Hepatocyte (in vitro differentiated cells): ENCODE measurements at places on chromosomes 7 and 10. TPM values are rescaled to one million over a fixed set of nuclear protein-coding genes. Genes with fewer than 3 reads are reported as not detected.

- no peak overlapping the region for H3K27ac ChIP-seq
- no peaks in the 10 kb centered on the region for H3K36me3 ChIP-seq
- no peak overlapping the region for H3K4me3 ChIP-seq
These were observed 289.0 kb downstream of the GLRX3 start for GRCh38 chr10:130425169-130425568.

The OR2A5 gene
- total RNA-seq = 0.44 and 0.77 TPM in 2 replicates

- no peak overlapping the region for H3K4me3 ChIP-seq
- DNase-seq = peak; percentile 74
- no peaks in the 10 kb centered on the region for H3K27me3 ChIP-seq
- no peaks in the 10 kb centered on the region for H3K4me1 ChIP-seq
- H3K36me3 ChIP-seq = no peaks in the 10 kb centered on the region
These were observed 1249.6 kb downstream of the TYW1 start for GRCh38 chr7:68246189-68246633.

DNA sequence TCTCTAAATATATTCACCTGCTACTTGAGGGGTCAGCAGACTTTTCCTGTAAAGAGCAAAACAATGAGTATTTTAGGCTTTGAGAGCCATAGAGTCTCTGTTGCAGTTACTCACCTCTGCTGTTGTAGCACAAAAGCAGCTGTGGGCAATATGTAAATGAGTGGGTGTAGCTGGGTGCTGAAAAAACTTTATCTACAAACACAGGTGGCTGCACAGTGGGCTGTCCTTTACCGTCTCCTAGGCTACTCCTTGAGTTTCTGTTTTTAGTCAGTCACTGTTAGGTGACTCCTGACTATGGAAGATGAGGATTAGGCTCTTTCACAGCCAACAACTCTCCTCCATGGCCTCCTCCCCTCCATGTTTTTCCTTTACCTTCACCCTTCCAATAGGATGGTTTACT is 286.1 kb upstream of the C7orf33 start:
- DNase-seq = no peak
- H3K36me3 ChIP-seq = no peaks in the 10 kb centered on the region
- H3K27me3 ChIP-seq = no peaks in the 10 kb centered on the region
- H3K4me3 ChIP-seq = no peak overlapping the region
- H3K27ac ChIP-seq = no peak overlapping the region
- H3K4me1 ChIP-seq = peaks cover 4% of the 10 kb centered on the region

DNA sequence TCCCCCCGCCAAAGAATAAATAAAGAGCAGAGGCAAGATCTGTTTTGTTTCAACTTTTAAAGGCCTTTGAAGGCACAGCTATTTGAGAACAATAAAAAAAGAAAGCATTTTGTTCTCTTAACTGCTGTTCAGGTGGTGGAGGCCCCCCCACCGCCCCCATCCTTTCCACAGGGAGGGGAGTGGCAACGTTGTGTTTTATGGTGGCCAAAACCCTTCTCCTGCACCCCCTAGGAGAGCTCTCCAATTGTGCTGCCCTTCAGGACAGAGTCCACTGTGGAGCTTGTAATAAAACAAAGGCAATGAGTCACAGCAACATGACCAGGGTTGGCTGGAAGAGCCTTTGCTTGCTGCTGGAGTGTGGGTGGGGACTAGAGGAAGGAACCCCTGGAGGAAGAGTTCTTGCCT is 987.9 kb downstream of the KCNMA1 start:
- no peak overlapping the region for H3K4me3 ChIP-seq
- H3K27ac ChIP-seq = peak overlapping the region; percentile 77
- H3K27me3 ChIP-seq = no peaks in the 10 kb centered on the region
- peak; percentile 78 for DNase-seq
- H3K4me1 ChIP-seq = peaks cover 17% of the 10 kb centered on the region
- no peaks in the 10 kb centered on the region for H3K36me3 ChIP-seq

GRCh38 chr7:27605689-27606269 is 56.9 kb downstream of the HIBADH start:
- H3K27ac ChIP-seq = peak overlapping the region; percentile 36
- no peak overlapping the region for H3K4me3 ChIP-seq
- peaks cover 33% of the 10 kb centered on the region for H3K4me1 ChIP-seq
- DNase-seq = peak; percentile 49

GRCh38 chr10:109887243-109887642 is 36.1 kb downstream of the XPNPEP1 start:
- no peaks in the 10 kb centered on the region for H3K36me3 ChIP-seq
- H3K27ac ChIP-seq = no peak overlapping the region
- H3K4me1 ChIP-seq = peaks cover 5% of the 10 kb centered on the region
- H3K27me3 ChIP-seq = no peaks in the 10 kb centered on the region
- no peak for DNase-seq

DNA sequence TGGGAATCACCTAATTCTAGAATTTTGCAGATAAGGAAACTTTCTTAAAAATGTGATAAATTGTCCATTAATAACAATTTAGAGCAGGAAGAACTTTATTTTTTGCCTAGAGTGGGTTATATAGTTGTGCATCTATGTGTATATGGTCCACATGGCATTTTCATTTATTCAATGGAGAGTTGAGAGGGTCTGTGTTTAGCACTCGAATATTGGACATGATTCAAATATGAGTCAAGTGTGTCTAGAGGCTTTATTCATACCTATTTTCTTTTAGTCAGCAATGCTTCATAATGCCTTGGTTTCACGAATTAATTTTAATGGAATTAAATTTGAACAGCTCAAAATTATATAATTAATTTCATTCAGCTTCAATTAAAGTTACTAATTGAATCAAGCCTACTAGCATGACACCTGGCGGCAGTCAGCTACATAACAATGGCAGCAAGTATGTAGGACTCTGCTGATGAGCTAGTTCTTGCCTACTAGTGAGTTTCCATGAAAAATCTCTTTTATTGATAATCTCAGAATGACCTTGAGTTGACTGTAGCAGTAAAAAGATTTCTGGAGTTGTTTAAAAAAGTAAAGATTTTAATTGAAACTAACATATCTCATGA is 17.7 kb downstream of the MDFIC start:
- H3K27me3 ChIP-seq = no peaks in the 10 kb centered on the region
- no peak overlapping the region for H3K27ac ChIP-seq
- H3K36me3 ChIP-seq = no peaks in the 10 kb centered on the region
- DNase-seq = no peak
- no peaks in the 10 kb centered on the region for H3K4me1 ChIP-seq
- no peak overlapping the region for H3K4me3 ChIP-seq

GRCh38 chr7:786472-787255 is 45.6 kb upstream of the SUN1 start:
- H3K36me3 ChIP-seq = no peaks in the 10 kb centered on the region
- H3K4me1 ChIP-seq = no peaks in the 10 kb centered on the region
- H3K27me3 ChIP-seq = no peaks in the 10 kb centered on the region
- peak; percentile 82 for DNase-seq

DNA sequence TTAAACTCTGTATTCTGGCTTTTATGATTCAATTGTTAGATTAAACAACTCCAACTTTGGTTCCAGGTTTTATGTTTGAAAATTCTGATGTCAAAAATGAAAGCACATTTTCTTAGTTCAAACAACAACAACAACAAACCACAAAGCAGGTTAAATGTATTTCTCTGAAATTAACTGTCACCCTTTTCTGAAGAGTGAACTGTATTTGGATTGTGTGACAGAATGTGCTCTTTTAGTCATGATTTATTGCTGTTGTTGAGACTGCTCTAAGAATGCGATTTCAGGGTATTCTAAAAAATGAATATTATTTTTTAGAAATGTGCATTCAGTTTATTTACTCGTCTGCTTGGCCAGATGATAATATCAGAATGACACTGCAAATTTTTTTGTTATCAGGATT is 144.1 kb downstream of the GNAI1 start:
- H3K4me3 ChIP-seq = no peak overlapping the region
- no peaks in the 10 kb centered on the region for H3K27me3 ChIP-seq
- peaks cover 27% of the 10 kb centered on the region for H3K4me1 ChIP-seq
- H3K27ac ChIP-seq = peak overlapping the region; percentile 54
- DNase-seq = no peak

DNA sequence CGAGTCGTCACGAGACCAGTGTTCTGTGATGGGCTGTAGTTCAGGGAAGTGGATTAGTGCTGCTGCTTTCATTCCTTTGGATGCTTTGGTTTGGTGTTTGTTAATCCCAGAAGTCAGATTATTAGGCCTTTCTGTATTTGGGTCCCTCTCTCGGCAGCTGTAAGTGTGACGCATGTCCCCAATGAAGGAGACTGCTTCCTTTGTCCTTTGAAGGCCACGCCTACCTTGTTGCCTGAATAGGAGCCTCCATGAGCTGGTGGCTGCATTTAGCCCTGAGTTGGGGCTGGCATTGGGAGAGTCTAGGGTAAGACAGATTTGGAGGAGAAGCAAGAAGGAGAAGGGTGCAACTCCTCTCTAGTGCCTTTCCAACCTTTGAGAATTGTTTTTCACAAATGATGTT is 34.5 kb downstream of the DOCK1 start:
- no peak overlapping the region for H3K27ac ChIP-seq
- no peaks in the 10 kb centered on the region for H3K27me3 ChIP-seq

The OR13A1 gene
- 0.37 TPM in 1 of 2 replicates, not detected in the other for total RNA-seq

DNA sequence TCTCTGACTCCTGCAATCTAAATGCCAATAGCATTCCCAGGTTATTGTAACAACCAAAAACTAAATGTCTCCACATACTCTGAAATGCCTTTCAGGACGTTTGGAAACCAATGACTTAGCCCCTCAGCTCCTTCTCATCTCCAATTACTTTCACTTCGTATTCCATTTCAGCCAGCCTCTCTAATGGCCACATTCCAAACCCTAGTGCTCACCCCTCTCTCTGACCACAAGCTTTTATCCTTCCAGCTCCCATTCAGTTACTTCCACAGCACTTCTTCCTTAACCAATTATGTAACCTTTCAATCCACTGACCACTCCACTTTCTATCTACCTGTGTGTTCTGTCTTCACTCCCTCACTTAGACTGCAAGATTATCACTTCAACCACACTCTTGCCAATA is 4.3 kb downstream of the NOC3L start:
- peaks cover 11% of the 10 kb centered on the region for H3K4me1 ChIP-seq
- no peaks in the 10 kb centered on the region for H3K36me3 ChIP-seq
- H3K27me3 ChIP-seq = no peaks in the 10 kb centered on the region
- no peak overlapping the region for H3K4me3 ChIP-seq

- H3K4me3 ChIP-seq = no peak overlapping the region
- no peaks in the 10 kb centered on the region for H3K27me3 ChIP-seq
- no peaks in the 10 kb centered on the region for H3K36me3 ChIP-seq
- no peaks in the 10 kb centered on the region for H3K4me1 ChIP-seq
- DNase-seq = no peak
- no peak overlapping the region for H3K27ac ChIP-seq
These were observed 90.0 kb downstream of the PLXNA4 start for GRCh38 chr7:132486274-132486610.

- H3K4me1 ChIP-seq = no peaks in the 10 kb centered on the region
- H3K27ac ChIP-seq = no peak overlapping the region
- DNase-seq = no peak
- H3K36me3 ChIP-seq = no peaks in the 10 kb centered on the region
- no peaks in the 10 kb centered on the region for H3K27me3 ChIP-seq
These were observed 9.5 kb downstream of the OGDHL start for GRCh38 chr10:49752584-49752983.

The PCLO gene
- 4.2 and 8.1 TPM in 2 replicates for total RNA-seq

The SH2D4B gene
- total RNA-seq = not detected in 2 replicates

The DEPP1 gene
- total RNA-seq = 24.0 and 30.6 TPM in 2 replicates

- no peak for DNase-seq
- H3K36me3 ChIP-seq = no peaks in the 10 kb centered on the region
- H3K27ac ChIP-seq = no peak overlapping the region
These were observed 24.9 kb downstream of the ZNF783 start for GRCh38 chr7:149286811-149287400.

GRCh38 chr10:88091490-88092061 is 228.2 kb downstream of the PTEN start:
- no peaks in the 10 kb centered on the region for H3K36me3 ChIP-seq
- no peak for DNase-seq
- H3K27me3 ChIP-seq = no peaks in the 10 kb centered on the region
- H3K4me1 ChIP-seq = peaks cover 17% of the 10 kb centered on the region

GRCh38 chr10:68402276-68402675 is 4.8 kb downstream of the RUFY2 start:
- H3K27me3 ChIP-seq = no peaks in the 10 kb centered on the region
- H3K36me3 ChIP-seq = no peaks in the 10 kb centered on the region
- no peak overlapping the region for H3K27ac ChIP-seq
- DNase-seq = no peak

DNA sequence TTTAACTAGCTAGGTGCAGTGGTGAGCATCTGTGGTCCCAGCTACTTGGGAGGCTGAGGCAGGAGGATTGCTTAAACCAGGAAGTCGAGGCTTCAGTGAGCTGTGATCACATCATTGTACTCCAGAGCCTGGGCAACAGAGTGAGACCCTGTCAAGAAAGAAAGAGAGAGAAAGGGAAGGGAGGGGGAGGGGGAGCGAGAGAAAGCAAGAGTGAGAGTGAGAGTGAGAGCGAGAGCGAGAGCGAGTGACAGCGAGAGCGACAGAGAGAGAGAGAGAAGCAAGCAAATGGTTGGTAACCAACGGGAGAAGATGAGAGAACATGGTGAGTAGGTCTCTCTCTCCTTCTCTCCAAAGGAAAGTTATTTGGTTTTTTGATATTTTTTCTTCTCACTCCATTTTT is 69.8 kb upstream of the DGKI start:
- no peak for DNase-seq
- no peaks in the 10 kb centered on the region for H3K36me3 ChIP-seq
- peak overlapping the region; percentile 23 for H3K27ac ChIP-seq
- H3K27me3 ChIP-seq = no peaks in the 10 kb centered on the region

The VPS37D gene
- total RNA-seq = 4.3 and 5.6 TPM in 2 replicates

The PLEKHS1 gene
- 0.23 TPM in 1 of 2 replicates, not detected in the other for total RNA-seq

- H3K36me3 ChIP-seq = no peaks in the 10 kb centered on the region
- peaks cover 18% of the 10 kb centered on the region for H3K4me1 ChIP-seq
- peaks cover 7% of the 10 kb centered on the region for H3K27me3 ChIP-seq
- DNase-seq = no peak
- H3K4me3 ChIP-seq = no peak overlapping the region
These were observed 7.3 kb downstream of the AUTS2 start for GRCh38 chr7:69605546-69605945.

DNA sequence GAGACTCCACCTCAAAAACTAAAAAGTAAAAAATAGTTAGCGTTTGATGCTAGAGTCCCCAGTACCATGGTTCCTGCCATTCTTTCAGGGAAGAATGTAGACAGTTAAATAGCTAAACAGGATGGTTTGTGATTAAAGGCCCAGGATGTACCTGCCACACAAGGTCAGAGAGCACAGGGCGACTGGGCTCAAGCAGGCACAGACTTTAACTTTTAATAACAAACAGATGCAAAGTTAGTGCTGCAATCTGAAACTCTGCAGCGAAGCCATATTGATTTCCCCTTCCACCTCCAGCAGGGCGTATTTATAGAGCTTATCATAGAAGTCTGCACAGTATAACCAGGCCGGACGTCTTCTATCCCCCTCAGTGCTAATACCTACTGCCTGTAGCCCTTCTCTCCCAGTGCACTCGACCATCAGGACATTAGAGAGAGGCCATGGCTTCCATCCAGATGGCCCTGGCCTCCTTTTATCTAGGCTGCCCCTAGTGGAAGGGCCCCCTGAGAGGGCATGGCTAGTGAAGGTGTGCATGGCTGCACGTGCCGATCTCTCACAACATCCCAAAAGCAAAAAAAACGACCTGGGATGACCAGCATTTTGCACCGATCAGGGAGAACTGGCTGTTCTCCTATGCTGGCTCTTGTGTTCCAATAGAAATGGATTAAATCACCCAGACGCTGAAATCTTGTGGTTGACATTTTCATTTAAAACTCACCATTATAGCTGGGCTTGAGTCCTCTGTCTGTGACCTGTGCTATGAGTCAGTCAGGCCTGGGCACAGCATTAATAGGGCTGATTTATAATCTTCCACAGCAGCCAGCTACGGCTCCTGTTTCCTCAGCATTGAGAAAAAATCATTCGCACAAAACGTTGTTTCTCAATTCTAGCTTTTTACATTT is 7.6 kb upstream of the BAG3 start:
- H3K27ac ChIP-seq = no peak overlapping the region
- H3K4me1 ChIP-seq = peaks cover 5% of the 10 kb centered on the region
- H3K4me3 ChIP-seq = no peak overlapping the region
- no peak for DNase-seq

GRCh38 chr10:127196282-127197153 is at the start of gene INSYN2A:
Gene INSYN2A (minus strand): TSS chr10:127196591. CDS start chr10:127176395, 20,196 bp downstream.
- H3K4me3 ChIP-seq = peak within 1 kb of the TSS; percentile 45
- DNase-seq = peak; percentile 54
- peaks cover 11% of the 10 kb centered on the region for H3K4me1 ChIP-seq
